NCI-H82 (cell line): ENCODE measurements at places on chromosomes 11 and 22.

- DNase-seq = no peak
These were observed 44.7 kb upstream of the CXCR5 start for GRCh38 chr11:118838905-118839553.

DNA sequence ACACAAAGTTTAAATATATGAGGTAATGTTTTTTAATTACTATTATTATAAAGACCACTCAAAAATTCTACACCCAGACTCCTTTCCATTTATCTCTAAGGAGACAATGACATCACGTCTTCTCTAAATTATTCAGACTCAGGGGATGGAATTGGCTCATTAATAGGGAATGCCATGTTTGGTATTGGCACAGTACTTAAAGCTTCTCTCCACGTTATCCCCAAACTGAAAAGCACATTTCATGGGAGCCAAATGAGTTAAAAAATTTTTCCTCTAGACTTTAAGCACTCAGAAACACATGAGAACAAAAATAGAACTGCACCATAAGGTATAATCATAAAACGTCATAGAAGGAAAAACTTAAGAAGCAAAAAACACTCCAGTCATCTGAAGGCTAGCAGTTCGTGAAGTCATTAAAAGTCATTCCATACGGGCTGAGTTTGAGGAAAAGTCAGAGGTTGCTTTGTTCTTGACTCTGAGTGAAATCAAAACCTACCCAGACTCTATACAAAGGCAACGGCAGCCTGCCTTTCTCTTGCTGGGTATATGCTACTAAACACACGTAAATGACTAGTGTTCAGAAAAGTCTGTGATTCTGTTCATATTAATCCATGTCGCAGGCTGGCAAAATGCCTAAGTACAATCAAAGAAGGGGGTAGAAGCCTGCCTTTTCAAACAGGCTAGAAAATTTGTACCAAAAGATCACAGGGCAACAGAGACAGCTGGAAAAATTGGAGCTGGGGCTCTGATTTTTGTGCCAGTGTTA is 8.7 kb upstream of the MPPED2 start:
- DNase-seq = no peak

GRCh38 chr22:32836280-32837123 is 35.0 kb downstream of the TIMP3 start:
- DNase-seq = peak; percentile 22

GRCh38 chr11:8789864-8790263 is 107.3 kb downstream of the RPL27A start:
- DNase-seq = no peak

DNA sequence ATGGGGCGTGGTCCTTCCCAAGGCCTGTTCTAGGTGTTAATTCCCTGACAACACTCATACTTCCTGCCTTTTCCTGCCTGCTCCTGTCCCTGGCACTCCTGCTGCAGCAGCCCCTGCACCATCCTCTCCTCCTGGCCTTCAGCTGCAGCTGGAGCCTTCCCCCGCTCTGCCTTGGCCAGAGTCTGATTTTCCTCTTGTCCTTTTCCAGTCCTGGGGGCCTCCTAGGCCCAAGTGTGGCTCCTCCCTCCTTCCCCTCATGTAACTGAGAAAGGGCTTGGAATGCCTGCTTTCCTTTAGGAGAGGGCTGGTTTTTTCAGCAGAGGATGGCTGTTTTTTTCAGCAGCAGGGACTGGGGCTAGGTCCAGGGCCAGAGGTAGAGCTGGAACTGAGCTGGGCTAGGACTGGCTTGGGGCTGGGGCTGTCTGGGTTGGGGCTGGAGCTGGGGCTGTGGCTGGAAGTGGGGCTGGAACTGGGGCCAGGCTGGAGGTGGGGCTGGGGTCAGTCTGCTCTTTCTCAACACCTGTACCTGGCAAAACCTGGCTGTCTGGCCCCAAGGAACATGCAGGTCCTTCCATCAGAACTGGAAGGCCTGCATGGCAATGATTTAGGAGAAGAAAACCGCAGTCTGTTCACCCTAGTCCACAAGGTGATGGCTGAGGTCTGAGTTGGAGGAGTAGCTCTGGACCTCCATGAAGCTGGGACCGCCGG is 23.6 kb downstream of the ZC3H7B start:
- no peak for DNase-seq

DNA sequence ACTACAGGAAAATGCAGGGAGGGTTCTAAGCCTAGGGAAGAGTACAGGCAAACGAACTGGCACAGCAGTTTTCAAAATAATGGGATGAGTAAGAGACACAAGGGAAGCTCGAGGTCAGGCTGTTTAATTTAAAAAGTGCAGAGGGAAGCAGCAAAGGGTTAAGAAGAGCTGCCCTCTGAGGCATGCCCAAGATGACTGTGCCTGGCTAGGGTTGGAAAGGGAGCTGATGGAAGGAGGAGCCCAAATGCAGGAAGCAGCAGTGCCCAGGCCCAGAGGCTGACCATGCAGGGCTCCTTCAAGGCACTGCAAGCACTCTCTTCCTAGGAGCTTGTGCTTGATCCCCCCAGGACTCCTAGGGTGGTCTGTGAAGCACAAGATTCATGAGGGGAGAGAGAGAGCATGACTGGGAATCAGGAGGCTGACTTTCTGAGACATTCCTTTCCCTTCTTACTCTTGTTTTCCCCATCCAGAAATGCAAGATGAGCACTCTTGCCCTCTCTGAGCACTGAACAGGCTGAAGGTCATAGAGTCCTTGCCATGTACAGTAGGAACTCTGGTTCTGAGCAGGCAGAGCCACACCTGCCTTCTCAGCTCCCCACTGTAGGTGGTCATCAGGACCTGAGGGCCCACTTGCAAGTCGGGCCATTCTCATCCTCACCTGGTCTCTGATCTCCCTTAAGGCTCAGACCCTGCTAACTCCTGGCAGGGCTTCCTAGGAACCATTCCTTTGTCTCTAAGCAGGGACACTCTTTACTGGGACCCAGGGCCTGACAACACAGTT is 46.7 kb upstream of the DRD2 start:
- DNase-seq = no peak

GRCh38 chr11:66287889-66288670 is 863 bp downstream of the YIF1A start:
- DNase-seq = no peak

DNA sequence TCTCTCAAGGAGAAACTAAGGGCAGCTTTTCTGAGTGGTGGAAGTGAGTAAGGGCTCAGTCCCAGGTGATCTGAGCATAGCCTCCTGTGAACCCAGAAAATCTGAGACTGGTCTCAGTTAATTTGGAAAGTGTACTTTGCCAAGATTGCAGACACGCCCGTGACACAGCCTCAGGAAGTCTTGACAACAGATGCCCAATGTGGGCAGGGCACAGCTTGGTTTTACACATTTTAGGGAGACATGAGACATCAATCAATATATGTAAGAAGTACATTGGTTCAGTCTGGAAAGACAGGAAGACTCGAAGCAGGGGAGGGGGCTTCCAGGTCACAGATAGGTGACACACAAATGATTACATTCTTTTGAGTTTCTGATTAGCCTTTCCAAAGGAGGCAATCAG is 13.5 kb upstream of the CRY2 start:
- no peak for DNase-seq

DNA sequence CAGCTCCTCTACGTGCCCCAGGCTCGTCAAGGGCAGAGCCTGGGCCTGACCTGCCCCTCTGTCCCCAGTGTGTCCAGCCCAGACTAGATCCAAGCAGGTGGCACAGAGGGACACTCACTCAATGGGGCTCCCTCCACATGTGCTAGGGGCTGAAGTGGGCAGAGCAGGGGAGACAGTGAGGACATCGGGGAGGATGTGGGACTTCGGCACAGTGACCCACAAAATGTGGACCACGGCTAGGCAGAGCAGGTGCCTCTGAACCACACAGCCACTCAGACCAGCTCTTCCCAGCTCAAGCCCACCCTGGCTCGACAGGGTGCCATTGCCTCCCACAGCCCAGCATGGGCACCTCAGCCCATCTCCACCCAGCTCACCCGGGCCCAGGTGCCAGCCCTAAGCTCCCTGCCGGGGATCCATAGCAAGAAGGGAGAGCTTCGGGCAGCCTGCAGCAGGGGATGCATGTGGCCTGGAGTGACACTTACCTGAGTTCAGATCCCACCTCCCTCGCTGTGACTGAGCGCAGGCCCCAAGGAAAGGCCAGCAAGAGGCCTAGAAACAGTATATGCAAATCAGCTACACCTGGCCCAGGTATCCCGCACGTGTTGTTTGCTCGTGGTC is 46.9 kb upstream of the RTL6 start:
- DNase-seq = no peak

- DNase-seq = peak; percentile 93
These were observed 17.3 kb upstream of the RASD2 start for GRCh38 chr22:35523167-35523947.

GRCh38 chr11:13292970-13293369 is 15.4 kb downstream of the BMAL1 start:
- DNase-seq = no peak

DNA sequence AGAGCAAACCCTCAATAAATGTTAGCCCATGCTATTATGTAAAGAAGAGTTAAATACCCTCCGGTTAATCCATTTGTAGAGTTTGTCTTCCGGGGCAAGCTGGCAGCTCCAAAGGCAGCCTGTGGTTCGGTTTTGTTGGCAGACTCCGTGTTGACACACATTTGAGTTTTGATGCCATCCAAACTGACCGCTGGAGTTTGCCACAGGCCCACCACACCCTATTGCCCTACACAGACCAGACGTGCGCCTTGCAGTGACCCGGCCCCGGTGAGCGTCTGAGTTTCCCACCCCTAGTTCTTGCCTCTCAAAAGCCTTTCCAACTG is 25.1 kb downstream of the ELFN2 start:
- no peak for DNase-seq

DNA sequence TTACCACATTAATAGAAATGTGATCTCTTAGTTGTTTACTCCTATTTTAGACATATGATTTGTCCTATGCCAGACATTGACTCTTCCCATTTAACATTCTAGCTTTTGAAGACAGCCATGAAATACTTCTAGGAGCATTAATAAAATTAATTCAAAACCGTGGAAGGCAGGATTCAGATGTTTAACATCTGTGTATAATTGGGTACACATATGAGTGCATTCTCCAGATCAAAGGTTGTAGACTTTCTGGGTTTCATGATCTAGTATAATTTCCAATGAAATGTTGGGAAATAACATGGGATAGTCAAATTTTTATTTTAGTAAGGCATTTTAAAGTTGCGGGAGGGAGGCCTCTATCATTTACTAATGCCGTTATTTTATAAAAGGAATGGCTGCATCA is 35.2 kb upstream of the CCDC89 start:
- no peak for DNase-seq

- no peak for DNase-seq
These were observed 92.7 kb upstream of the TIMP3 start for GRCh38 chr22:32708830-32709229.

DNA sequence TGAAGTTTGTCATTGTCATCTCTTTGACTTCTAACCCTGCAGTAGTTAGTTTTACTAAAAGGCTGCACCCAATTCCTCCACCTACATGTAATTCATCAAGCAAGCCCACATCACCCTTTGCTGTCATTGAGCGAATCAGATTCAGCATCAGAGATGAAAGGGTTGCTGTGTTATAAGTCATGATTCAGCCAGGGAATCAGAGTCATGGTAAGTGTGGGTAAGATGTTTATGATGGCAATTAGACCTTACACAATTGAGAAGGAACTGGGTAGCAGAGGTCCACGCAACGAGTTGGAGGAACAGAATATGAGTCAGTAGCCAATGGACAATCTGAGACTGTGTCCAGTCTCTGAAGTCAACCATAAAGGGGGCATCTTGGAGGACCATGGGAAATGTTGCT is 162.8 kb upstream of the SNX19 start:
- DNase-seq = no peak

DNA sequence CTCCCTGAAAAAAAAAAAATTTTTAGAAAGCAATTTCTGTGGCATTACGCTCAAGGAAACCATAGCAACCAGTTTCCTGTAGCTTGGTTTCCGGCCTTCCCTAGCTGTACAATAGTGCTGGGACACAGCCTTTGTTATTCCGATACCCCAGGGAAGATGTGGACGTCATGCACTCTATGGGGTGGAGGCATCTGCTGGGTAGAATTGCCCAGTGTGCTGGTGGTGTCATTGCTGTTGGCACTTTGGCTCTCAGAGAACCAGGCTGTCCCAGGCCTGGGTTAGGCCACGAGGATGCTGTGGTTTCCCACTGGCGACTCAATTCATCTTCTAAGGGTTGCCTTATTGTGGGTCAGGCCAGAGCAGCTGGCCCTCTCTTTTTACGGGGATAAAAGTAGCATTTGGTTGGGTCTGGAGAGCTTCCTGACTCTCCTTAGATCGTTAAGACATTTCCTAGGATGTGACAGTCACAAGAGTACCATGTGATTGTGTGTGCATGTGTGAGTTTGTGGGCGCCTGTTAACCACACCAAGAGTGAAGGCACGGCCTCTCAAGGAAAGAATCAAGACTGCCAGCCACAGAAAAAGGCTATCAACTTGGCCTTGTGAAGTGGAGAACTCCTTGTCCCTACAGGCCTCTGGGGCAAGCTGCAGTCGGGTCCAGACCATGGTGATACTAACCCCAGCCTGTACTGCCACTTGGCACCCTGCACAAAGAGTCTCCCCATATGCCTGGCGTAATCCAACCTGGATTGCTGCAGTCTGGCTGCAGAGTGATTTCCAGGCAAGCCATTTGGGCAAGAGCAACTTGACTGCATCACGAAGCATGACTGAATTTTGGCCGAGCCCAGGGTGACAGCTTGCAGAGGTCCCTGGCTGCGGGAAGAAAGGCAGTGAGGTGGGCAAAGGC is 35.9 kb upstream of the NAV2 start:
- no peak for DNase-seq

DNA sequence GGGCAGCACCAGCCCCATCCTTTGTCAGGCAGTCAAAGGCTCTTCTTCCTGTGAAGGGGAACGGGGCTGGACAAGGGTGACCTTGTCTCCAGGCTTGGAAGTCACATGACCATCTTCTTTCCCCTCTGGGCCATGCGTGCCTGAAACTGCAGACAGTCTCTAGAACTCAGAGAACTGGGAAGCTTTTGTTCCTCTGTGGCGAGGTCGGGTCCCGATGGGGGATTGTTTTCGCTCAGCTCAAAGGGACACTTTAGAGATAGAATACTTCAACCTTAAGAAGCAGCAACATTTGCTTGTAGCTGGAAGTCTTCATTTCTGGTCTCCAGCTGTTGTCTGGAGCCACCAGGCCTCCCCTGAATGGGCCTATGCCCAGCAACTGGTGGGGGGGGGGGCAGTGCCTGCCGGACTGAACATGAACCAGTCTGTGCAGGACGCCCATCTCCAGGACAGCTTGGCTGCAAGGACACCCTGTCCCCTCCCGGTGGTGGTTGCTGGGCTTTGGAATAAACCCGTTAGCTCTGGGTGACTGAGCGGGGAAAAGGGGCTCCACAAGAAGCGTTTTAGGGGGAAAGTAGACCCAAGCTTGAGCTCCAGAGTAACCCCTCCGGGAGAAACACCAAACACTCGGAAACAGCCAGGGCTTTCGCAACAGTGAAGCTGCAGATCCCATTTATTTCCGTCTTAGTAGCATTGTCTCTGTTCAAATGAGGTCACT is 55.7 kb upstream of the EMID1 start:
- DNase-seq = no peak
